NCI-H187 treated with DMSO at 0.1 percent for 48 hours (cell line): ENCODE measurements at places on chromosomes 13 and 19.

DNA sequence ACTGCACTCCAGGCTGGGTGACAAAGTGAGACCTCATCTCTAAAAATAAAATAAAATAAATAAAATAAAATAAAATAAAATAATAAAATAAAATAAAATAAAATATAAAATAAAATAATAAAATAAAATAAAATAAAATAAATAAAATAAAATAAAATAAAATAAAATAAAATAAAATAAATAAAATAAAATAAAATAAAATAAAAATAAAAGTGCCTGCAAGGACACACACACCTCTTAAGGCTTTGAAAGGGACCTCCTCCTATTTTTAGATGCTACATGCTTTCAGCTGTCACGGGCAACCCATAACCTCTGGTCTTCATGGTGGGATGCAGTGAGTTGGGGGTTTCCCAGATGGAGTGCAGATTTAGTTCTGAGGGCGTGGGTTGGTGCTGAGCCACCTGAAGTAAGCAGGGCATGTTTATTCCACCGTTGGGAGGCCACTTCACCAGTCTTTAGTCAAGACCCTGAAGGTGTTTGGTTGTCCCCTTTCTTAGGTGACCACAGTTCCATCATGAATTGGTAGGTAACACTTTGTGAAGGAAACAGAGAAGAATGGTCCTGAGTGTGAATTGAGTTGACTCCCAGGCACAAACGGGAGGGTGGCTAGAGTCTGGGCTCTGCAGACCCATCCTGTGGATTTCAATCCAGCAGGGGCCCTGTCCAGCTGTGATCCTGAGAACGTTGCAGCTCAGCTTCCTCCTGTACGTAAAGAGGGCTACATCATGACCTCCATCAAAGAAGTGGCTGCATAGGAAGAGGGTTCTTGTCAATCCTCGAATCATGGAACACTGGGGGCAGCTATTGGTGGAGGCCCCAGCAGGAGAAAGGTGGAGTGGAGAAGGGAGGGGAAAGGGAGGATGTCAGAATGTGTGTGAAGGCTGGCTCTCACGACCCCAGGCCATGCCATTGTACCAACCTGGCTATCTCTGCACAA lies 234.2 kb downstream of the ZNF536 start:
- DNase-seq, result no peak

DNA sequence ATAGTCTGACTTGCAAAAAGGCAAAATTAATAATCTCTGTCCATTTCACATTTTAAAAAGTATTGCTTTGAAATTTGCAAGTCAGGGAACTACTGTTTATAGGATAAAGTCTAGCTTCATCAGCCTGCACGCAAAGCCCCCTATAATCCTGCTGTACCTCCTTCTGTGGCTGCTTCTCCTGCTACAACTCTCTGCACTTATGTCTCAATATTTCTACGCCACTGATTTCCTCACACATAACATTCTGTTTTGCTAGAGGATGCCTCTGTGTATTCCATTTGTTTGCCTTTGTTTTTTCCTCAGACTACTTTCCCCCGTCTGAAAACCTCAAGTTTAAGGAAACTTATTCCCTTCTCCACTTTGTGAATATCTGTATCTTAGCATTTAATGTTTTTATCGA lies 389.9 kb downstream of the RFC3 start:
- no peak for DNase-seq

- no peak for DNase-seq
Measured at GRCh38 chr13:58843567-58843966, 1212.0 kb downstream of the PCDH17 start.

- no peak for DNase-seq
Measured at GRCh38 chr19:34128558-34129250, 43.6 kb upstream of the LSM14A start.

DNA sequence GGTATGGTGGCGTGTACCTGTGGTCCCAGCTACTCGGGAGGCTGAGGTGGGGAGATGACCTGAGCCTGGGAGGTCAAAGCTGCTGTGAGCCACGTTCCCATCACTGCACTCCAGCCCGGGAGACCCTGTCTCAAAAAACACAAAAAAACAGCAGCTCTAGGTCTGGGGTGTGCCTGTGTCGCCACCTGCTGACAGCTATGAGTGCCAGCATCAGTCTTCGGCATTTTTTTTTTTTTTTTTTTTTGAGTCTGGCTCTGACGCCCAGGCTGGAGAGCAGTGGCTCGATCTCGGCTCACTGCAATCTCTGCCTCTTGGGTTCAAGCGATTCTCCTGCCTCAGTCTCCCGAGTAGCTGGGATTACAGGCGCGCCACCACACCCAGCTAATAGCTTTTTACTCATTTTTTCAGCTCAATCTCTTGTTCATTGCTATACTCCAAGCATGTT lies 10.1 kb downstream of the AP2S1 start:
- no peak for DNase-seq

DNA sequence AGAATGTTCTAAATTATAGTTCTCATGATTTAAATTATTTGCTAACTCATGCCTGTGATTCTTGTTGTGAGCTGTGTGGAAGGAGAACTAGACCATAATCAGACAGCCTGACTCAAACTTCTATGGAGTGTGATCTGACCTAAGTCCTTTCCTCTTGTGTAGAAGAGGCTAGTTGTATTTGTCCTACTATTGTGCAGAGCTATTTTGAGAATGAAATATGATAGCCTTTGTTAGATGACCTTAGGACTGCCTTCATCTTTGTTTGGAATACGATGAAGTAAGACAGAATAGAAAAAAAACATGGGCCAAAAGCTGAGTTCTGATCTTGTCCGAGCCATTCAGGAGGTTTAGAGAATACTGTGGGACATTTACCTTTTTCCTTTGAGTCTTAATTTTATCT lies 119.4 kb downstream of the STOML3 start:
- no peak for DNase-seq

- DNase-seq, result no peak
Measured at GRCh38 chr19:57190301-57190700, 999 bp upstream of the ZNF264 start.

GRCh38 chr19:19490214-19490968 lies 25.0 kb downstream of the TSSK6 start:
- DNase-seq, result no peak

GRCh38 chr13:112143753-112144615 lies 77.0 kb downstream of the SOX1 start:
- DNase-seq, result no peak

GRCh38 chr13:33132644-33133440 lies 116.6 kb downstream of the KL start:
- DNase-seq, result no peak

DNA sequence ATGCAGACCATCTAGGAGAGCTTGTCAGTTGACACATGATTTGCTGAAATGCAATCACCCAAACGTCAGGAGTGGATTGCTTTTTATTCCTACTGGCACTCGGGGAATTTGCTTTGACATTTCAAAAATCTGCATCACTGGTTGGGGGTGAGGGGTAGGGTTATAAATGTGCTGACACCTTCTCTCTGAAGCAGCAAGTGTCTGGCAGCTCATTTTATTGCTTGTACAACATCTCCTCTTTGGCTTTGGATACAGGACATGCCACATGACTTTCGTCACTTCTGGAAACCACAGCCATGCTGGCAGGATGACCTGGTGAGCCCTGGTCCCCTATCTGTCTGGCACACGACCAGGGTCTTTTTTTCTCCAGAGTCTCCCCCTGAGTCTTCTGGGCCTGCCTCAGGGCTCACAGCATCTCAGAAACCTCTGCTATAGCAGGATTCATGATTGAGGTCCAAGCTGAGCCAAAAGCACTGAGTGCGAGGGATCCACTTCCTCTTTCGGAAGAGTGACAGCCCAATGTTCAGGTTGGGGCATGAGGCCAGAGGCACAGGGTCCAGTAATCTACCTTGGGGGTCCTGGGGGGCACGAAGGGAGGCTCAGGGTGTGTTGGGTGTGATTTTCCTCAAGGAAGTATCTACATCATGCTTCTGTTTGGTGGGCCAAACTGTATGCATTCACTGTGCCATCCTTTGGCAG lies 60.1 kb downstream of the HSPH1 start:
- no peak for DNase-seq

DNA sequence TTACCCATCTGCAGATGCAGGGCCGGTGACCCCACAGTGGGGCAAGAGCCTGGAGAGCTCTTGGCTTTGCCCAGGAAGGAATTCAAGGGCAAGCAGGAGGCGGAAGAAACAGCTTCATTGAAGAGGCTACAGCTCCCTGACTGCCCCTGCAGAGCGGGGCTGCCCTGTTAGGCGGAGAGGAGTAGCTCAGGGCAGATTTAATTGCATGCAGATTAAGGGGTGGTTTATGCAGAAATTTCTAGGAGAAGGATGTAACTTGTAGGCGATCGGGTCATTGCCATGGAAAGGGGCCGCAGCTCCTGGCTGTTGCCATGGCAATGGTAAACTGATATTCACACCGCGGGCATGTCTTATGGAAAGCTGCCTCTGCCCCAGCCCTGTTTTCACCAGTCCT lies 94.1 kb downstream of the ATP11A start:
- DNase-seq, result no peak

- no peak for DNase-seq
Measured at GRCh38 chr19:1896508-1896907, 8.7 kb upstream of the ADAT3 start.

DNA sequence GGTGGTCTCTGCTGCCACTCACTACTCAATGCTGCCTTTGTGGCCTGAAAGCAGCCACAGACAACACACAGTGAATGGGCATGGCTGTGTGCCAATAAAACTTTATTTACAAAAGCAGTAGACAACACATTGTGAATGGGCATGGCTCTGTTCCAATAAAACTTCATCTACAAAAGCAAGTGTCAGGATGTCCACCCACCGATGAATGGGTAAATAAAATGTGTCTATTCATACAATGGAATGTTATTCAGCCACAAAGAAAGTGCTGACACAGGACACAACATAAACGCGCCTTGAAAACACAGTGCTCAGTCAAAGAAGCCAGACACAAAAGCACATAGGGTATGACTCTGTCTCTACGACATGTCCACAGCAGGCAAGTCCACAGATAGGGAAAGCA lies 20.1 kb downstream of the ZSCAN5A start:
- DNase-seq, result no peak

GRCh38 chr13:109704771-109705635 lies 81.4 kb downstream of the IRS2 start:
- no peak for DNase-seq

DNA sequence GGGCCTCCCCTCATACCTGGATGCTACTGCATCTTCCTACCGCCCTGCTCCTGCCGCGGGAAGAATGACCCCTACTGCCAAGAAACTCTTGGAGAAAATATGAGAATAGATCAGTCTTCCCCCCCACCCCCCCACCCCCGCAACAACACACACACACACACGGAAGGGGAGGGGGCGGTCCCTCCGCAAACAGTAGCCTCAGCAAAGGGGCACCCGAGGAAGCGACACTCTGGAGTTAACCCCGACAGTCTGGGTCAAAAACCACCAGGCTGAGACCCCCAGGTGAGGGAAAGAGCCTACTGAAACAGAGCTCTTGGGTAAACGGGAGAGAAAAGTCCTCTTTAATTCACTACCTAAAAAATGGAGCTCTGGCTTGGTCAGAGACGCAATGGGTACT lies 1.2 kb downstream of the MED26 start:
- DNase-seq, result no peak

GRCh38 chr13:108795841-108796240 lies 166.4 kb downstream of the MYO16 start:
- DNase-seq, result no peak

DNA sequence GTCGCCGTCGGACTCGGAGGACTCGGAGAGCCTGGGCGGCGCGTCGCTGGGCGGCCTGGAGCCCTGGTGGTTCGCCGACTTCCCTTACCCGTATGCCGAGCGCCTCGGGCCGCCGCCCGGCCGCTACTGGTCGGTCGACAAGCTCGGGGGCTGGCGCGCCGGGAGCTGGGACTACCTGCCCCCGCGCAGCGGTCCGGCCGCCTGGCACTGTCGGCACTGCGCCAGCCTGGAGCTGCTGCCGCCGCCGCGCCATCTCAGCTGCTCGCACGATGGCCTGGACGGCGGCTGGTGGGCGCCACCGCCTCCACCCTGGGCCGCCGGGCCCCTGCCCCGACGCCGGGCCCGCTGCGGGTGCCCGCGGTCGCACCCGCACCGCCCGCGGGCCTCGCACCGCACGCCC lies 2.5 kb upstream of the GRWD1 start:
- no peak for DNase-seq

GRCh38 chr13:103236213-103236612 lies 170.0 kb upstream of the SLC10A2 start:
- DNase-seq, result no peak

DNA sequence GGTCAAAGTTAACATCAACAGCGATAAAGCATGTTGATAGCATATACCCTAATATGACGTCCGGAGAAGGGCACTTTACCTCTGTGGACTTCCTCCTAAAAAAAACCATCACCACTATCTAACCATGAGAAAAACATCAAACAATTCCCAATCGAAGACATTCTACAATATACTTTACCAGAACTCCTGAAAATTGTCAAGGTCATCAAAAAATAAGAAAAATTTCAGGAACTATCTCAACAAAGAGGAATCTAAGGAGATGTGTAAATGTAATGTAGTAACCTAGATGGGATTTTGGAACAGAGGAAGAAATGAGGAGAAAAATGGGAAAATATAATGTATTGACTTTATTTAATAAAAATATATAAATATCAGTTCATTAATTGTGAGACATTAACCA lies 1026.8 kb upstream of the MIR17HG start:
- DNase-seq, result no peak

DNA sequence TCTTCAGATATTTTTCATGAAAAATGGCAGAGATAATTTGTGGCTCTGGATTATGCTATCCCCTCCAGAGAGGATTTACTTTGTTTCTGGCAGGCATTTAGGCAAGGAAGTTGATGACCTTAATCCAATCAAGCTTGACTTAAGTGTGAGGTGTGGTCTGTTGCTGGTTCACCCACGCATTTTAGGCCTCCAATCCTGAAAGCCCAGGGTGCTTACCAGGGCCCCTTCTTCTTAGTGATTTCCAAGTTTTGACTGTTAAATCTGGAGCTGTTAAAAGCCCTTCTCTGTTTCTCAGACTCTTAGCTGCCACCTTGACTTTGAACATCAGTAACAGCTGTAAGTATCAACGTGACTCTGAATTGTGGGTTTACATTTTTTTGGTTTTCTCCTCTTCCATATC lies 161.8 kb downstream of the DNAJC15 start:
- DNase-seq, result no peak

DNA sequence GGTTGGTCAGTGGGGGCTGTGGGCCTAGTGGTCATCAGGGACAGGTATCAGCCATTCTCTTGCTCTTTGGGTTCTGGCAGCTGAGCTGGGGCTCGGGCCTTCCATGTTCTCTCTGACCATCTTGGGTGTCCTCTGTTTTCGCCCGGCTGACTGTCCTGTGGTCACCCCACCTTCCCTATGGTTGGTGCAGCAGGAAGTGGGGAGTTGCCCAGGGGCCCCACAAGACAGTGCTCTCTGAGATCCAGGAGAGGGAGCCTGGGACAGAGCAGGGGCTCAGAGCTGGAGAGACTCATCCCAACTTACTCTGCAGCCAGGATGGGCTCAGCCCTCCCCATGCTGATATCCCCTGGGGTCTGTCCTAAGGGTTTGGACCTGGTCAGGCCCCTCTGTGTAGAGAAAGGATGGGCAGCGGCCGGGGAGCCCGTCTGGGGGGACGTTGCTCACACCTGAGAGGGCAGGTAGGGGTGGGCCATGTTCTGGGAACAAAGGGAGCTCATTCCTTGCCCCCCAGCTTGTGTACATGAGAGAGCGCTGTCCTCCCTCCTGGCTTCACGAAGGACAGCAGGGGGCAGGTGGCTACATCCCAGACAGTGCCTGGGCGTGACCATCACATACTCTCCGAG lies 937 bp upstream of the CEACAM8 start:
- no peak for DNase-seq

GRCh38 chr19:32662186-32662585 lies 12.8 kb downstream of the ANKRD27 start:
- no peak for DNase-seq

GRCh38 chr13:106213028-106213757 lies 322.3 kb downstream of the EFNB2 start:
- no peak for DNase-seq

GRCh38 chr19:28301961-28302360 lies 911.0 kb downstream of the UQCRFS1 start:
- no peak for DNase-seq
